D721Med (cell line): ENCODE measurements at places on chromosomes 6 and 20.

- DNase-seq = no peak
Observed at GRCh38 chr20:18802012-18802634, 11.5 kb upstream of the SCP2D1 start.

DNA sequence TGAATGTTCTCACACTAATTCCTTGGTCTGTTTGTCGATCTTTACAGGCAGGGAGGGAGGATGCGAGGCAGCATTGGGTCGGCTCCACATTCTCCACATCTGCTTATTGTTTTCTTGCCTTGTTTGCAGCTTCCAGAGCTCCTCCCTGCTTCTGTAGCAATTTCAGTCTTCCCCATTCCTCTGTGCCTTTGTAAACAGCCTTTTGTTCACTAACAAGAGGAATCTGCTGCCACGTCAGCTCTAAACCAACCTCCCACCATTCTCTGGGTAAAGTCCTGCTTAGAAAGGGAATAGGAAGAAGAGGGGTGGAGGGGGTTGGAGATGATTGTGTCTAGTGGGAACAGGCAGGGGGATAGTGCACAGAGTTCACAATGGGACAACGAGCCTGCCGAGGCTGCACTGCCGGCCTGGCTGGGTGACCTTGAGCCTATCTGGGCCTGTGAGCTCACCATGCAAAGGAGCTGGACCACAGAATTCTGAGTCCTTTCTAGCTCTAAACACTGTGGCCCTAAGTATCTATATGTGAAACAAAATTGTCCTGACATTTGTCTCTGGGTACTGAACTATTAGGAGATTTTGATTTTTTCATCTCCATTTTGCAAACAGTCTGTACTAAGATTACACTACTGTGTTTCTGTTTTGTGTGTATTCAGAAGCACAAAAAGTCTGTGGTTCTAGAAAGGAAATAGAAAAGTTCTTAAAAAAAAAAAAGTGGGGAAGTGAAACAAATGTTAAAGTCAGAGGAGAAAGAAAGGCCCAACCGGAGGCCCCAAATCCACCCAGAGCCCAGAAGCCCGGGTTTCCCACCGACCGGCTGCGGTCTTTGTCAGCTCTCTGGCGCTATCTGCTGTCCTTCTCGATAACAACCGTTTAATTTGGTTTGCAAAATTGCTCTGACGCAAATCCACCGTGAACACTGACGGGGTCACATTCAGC, 1.4 kb upstream of the PRND start:
- peak; percentile 43 for DNase-seq

- DNase-seq = no peak
Observed at GRCh38 chr6:117493470-117493869, 11.0 kb downstream of the DCBLD1 start.

DNA sequence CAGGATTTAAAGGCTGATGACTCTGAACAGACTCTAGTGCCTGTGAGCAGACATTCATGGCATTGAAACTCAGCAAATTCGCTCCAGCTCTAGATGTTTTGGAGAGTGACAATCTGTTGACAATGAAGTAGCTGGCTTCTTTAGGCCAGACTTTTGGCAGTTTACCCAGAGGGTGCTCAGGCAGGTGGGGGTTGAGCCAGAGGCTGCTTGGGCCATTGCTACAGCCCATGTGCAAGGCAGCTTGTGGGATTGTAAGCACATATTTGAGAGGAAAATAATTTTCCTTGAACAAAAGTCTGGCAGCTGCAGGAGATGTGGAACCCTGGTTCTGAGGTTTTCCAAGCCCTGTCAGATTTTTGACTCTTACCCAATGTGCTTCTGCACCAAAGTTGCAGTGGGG, 311.6 kb downstream of the CDC5L start:
- no peak for DNase-seq

DNA sequence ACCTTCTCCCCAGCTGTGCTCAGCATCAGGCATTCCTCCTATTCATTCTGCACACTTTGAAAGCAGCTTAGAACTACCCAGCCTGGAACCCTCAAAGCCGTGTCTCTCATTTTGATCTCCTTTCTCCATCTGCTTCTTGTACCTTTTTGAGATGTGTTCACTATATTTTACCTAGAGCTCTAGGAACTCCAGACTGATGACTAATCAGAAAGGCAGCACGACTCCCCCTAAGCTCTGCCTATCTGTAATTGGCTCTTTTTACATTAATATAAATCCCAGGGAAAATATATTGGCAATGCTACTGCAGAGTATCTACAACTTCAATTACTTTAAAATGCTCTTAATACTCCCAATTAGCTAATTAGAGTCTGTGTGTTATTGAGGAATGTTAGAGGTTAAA, 671.5 kb downstream of the CBLN4 start:
- no peak for DNase-seq

GRCh38 chr20:56439771-56440291, 27.8 kb downstream of the CASS4 start:
- DNase-seq = no peak

DNA sequence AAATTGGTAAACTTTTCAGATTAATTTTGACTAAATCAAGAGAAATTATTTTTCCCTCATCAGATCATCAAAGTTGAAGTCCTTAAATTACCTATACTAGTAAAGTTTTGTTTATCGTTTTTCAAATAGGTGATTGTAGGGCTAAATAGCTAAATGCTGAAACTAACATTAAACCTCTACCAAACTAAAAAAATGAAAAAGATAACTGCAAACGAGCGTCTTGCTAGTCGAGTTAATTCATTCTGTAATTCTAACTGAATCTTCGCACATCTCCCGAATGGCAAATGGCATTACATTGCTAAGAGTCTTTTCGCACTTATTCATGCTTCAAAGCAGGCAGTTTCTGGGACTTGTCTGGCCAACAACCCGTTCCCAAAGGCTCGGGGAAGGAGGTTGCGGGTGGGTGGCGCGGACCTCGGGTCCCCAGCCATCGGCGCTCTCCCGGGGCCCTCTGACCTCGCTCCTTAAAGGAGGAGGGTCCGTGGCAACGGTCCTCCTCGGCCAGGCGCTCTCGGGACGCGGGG, 43.8 kb downstream of the POPDC3 start:
- DNase-seq = no peak

- DNase-seq = no peak
Observed at GRCh38 chr6:37630281-37630799, 67.3 kb downstream of the MDGA1 start.

- DNase-seq = no peak
Observed at GRCh38 chr6:155887421-155887820, 431.8 kb upstream of the NOX3 start.
